ENCODE measurements at places on chromosomes 13 and 19. TPM values are rescaled to one million over a fixed set of nuclear protein-coding genes. Genes with fewer than 3 reads are reported as not detected.

Gene ZNF470
- 5.9 TPM for total RNA-seq

Gene SIGLEC10
- total RNA-seq = 3.4 TPM

Gene PEG3
- total RNA-seq = not detected

Gene TGDS
- total RNA-seq = 13.7 TPM

Gene BICRA
- total RNA-seq = 35.4 TPM

Gene RFPL4AL1
- total RNA-seq = not detected

Gene VWA8
- total RNA-seq = 15.8 TPM

Gene SLC6A16
- 5.5 TPM for total RNA-seq

Gene COL5A3
- total RNA-seq = 1.9 TPM

Gene NXNL1
- not detected for total RNA-seq

Gene GZMM
- total RNA-seq = 31.5 TPM

Gene ZNF578
- 1.2 TPM for total RNA-seq

Gene ATXN8OS
- not detected for total RNA-seq

Gene NLRP11
- total RNA-seq = not detected

Gene SOX1
- total RNA-seq = not detected

Gene MPV17L2
- total RNA-seq = 4.8 TPM

Gene KIR2DL1
- not detected for total RNA-seq

Gene ZNF579
- total RNA-seq = 7.8 TPM

Gene NLRP5
- not detected for total RNA-seq

Gene ZNF772
- total RNA-seq = 20.5 TPM

Gene TYK2
- 224 TPM for total RNA-seq

Gene ADGRL1
- total RNA-seq = 38.0 TPM

Gene MCEMP1
- not detected for total RNA-seq

Gene LILRB5
- 0.05 TPM for total RNA-seq

Gene HOMER3
- total RNA-seq = 0.65 TPM

Gene VPS36
- total RNA-seq = 40.4 TPM

Gene VSIG10L
- total RNA-seq = 0.13 TPM

Gene FLT3
- total RNA-seq = 3.4 TPM

Gene FGF21
- total RNA-seq = not detected

Gene ANGPTL8
- not detected for total RNA-seq

Gene PRTN3
- not detected for total RNA-seq

Gene ZNF792
- 33.9 TPM for total RNA-seq

Gene RASGRP4
- total RNA-seq = 0.22 TPM

Gene IGSF23
- total RNA-seq = not detected

Gene KIR3DL3
- not detected for total RNA-seq

Gene FSD1
- 4.1 TPM for total RNA-seq

Gene PSG6
- total RNA-seq = not detected

Gene ATP4B
- not detected for total RNA-seq

Gene BRSK1
- total RNA-seq = 3.4 TPM

Data from naive thymus-derived CD4-positive, alpha-beta T cell (primary cell).